ENCODE measurements at places on chromosomes 5 and 9. TPM values are rescaled to one million over a fixed set of nuclear protein-coding genes. Genes with fewer than 3 reads are reported as not detected.

- no peak for DNase-seq
These were observed 40.5 kb downstream of the SEMA4D start for GRCh38 chr9:89457376-89457855.

- no peak for DNase-seq
These were observed 230.3 kb upstream of the TBCA start for GRCh38 chr5:78006449-78006848.

DNA sequence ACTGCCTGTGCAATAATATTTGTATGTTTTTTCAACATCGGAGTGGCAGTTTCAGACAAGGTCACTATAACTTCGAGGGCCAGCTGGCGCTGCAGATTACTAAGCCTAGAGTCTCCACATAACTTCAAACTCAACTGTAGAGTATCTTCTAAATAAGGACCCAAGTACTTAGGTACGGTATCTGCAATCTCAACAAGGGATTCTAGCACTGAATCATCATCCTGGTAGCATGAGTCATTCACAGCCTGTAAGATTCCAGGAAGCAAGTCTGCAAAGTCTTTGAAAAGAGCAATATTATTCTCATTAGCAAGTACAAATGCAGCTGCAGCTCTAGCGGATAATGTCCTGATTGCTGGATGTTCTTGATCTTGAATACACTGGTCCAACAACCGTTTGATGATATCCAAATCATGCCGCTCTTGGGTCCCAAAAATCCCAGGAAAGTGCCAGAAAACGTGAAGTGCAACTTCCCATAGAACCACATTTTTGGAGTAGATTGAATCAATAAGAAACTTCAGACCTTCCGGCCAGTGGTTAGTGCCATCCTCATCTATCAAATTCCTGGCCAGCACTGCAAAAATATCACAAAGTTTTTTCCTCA, 654 bp downstream of the RANBP6 start:
- DNase-seq = no peak

The C9orf153 gene
- total RNA-seq = 0.35 TPM

DNA sequence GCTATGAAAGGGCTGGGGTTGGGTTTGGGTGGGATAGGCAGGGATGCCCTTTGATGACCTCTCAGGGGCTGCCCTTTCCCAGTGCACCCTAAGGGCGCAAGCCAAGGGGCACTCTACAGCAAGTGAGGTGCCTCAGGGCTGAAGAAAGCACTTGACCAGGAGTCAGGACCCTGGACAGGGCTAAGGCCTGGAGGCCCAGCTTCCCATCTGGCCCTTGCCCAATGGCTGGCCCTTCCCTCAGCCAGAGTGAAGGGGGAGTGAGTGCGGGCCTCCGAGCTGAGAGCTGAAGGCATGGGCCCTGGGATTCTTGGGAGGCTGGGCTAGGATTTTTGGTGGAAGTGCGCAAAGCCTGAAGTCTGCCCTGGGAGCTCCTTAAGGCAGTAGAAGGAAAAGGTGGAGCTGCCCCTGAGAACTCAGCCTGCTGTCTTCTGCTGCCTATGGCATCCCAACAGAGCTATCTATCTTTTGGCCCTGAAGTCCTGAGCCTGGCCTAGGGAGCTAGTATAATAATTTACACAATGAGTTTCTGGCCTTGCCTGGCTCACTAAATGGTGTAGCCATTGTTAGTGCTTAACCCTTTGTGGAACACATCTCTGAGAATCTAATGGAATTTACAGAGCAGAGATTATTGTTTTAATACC, 16.4 kb downstream of the JADE2 start:
- peak; percentile 39 for DNase-seq

The PCDHB15 gene
- total RNA-seq = 0.69 TPM

The PRRX2 gene
- total RNA-seq = 0.89 TPM

DNA sequence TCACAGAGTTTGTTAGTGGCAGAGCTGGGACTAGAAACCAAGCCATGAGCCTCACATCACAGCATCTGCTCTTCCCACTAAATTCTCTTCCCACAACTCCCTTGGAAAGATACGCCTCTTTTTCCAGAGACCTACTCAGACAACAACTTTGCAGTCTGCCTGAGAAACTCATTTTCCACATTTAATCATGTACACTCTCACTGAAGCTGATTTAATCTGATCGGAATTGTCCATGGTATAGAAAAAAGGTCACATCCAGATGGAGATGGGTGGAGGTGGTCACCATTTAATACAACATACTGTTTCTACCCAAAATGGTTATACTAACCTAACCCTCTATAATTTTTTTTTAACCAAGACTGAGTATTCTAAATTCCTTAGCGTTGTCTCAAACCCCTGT, 366.2 kb downstream of the ENC1 start:
- DNase-seq = no peak

GRCh38 chr5:59430066-59430685, 463.4 kb downstream of the PDE4D start:
- no peak for DNase-seq

DNA sequence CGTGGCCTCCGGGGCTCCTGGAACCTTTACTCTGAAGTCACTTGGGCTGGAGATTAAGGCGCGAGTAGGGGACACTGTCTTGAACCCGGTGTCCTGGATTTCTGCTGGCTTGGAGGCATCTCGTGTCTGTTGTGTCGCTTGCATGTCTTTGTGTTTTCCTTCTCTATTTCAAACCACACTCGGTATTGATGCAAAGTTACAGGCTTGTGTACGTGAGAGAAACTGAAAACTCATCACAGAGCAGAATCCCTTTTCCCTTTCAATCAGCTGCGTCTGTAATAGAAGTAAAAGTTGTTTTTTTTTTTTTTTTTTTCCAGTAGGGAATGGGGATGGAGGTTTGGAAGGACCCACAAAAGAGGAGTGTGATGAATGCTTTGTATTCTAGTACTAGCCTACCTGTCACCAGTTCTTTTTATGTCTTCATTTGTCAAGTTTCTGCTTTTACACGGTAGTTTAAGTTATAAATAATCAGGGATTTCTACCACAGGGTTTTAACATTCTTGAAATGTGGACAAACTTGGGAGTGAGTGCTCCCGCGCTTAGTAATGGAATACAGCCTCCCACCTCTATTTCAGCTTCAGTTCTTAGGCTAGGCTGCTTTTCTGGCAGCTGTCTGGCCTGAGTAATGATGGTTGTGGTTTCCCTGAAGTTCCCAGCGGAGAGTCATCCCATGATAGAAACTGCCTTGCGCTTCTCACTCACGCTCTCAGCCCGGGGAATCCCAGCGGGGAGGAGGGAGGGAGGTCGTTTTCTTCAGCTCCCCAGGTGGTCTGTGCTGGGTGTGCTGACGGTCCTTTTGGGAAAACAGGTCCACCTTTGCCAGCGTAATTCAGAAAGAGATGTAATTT, 763 bp downstream of the TJP2 start:
- DNase-seq = peak; percentile 46

- DNase-seq = no peak
These were observed 444.7 kb downstream of the ANXA1 start for GRCh38 chr9:73596321-73596720.

- no peak for DNase-seq
These were observed 51.5 kb downstream of the RAPGEF1 start for GRCh38 chr9:131688377-131688776.

DNA sequence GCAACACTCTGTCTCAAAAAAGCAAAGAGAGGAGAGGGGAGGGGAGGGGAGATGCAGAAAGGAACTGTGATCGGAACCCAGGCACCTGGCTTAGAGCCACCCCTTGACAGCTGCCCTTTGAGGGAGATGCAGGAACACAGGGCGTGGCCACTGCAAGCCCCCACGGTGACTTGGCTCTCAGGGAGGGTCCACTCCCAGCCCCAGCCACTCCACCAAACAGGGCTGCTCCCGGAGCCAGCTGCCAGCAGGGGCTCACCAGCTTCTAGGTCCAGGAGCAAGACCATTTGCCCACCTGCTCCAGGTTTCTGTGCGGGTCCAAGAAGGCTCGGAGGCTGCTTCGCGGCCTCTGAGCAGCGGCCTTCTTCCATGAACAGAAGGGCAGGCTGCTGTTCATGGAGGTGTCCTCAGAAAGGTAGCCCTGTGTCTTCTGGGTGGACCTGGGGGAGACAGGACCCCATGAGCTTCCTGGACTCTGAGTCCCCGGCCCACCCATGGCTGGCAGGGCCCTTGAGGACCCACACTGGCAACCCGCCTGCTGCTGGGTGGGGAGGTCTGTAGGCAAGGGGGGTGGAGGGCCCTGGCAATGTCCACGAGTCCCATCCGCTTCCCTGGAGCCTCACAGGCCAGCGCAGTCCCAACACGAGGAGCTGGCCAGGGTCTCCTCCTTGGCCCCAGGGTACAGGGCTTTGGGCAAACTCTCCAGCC, 7.9 kb downstream of the C9orf50 start:
- DNase-seq = no peak
